ENCODE measurements at places on chromosomes 3 and 15. TPM values are rescaled to one million over a fixed set of nuclear protein-coding genes. Genes with fewer than 3 reads are reported as not detected.

DNA sequence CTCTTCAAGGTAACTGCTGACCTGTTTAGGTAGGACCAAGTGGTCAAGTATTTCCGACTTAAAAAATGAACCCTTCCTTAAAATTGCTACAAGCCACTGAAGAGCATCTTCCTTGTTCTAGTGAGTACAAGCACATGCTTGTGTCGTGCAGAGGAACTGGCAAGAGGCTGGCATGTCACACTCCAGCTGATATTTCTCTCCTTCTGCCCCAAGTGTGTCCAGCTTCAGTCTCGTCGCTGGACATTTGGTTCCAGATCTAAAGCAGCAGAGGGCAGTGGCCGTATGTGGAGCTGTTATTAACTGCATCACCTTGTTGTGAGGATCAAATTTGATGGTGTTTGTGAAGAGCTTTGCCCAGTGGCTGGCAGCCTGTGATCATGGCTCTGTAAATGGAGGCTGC is 10.0 kb downstream of the RBP2 start:
- no peak for DNase-seq

DNA sequence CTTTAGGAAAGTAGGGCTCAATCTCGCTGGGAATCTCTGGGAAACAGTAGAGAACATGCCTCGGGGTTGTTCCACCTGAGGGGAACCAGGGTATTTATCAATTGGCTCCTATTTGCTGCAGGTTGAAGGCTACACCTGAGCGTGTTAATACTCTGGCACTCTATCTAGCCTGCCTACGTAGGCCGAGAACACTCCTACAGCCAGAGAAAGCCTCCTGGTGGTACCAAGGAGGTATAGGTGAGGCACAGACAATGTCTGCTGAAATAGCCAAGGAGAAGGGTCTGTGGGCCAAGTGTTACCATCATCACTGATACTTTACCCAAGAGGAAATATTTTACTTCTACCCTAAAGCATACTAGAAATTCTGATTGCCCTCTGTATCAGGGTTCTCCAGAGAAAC is 341.0 kb upstream of the UBE2E2 start:
- no peak for DNase-seq

- DNase-seq, result no peak
These were observed 549.4 kb upstream of the MDFIC2 start for GRCh38 chr3:70861855-70862254.

GRCh38 chr3:144121661-144122060 is 150.0 kb downstream of the DIPK2A start:
- DNase-seq, result no peak

- DNase-seq, result no peak
These were observed 21.9 kb downstream of the AAGAB start for GRCh38 chr15:67232591-67232990.

DNA sequence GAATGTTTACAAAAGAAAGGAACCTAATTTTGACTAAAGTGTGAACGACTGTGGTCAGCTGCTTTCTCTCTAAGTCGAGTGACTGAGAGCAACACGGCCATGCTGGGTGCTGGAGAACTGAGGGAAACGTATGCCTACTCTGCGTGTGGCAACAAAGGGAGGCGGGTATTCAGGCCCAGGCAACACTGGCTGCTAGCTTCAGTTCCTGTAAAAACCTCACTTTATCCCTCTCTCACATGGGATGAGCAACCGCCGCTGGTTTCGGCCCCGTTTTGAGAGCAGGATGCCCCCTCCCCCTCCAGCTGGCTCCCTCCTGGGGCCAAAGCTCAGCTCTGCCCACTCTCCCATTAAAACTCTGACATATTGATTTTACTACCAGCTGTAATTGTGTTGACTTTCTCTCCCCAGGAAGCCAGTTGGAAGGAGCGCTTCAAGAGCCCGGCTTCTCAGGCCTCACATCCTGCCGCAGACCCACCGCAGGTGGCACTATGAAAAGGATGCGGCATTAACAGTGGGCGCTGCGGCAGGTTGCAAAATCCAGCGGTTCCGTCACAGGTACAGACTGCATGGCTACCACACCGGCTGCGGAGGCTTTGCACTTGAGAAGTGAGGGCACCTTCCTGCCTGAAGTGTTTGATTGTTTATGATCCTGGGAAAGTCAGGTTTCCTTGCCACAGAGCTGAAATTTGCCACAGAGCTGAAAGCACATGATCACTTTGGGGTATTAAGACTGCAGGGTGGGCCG is 12.7 kb downstream of the PLXND1 start:
- no peak for DNase-seq

- DNase-seq, result no peak
These were observed 13.9 kb downstream of the PLXND1 start for GRCh38 chr3:129592381-129593131.

DNA sequence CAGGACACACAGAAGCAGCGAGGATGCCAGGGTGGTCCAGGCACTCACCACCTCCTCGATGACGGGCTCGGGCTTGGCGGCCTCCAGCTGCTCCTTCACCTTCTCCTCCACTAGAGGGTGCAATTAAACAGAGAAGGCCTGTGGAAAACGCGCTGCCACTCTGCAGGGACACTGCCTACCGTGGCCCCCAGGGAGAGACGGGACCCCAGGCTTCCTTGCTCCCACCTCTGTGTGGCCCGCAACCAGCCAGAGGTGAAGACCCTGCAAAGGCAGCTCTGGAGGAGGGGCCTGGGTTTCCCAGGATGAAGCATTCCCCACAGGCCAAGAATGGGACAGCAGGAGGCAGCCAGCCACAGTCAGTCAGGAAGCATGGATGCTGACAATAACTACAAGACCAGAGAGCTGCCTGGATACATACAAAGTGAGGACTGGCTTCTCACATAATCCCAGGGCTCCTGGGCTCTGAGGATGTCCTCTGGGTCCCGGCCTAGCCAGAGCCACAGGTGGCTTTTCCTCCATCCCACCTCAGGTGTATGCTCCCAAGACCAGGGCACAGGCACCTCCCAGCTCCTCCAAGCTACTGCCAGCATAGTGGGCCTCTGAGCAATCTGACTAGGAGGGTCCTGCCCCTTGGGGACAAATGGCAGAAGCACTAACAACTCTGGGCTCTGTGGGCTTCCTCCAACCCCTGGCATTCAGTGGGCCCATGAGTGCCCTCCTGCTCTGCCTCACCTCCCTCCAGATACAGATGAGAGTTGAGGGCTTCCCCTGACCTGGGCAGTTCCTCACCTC is 46.2 kb downstream of the PTH1R start:
- DNase-seq, result no peak

GRCh38 chr3:175704366-175705055 is 845.4 kb downstream of the NAALADL2 start:
- DNase-seq, result no peak

GRCh38 chr15:52180196-52180835 is 10.9 kb downstream of the GNB5 start:
- DNase-seq, result no peak

DNA sequence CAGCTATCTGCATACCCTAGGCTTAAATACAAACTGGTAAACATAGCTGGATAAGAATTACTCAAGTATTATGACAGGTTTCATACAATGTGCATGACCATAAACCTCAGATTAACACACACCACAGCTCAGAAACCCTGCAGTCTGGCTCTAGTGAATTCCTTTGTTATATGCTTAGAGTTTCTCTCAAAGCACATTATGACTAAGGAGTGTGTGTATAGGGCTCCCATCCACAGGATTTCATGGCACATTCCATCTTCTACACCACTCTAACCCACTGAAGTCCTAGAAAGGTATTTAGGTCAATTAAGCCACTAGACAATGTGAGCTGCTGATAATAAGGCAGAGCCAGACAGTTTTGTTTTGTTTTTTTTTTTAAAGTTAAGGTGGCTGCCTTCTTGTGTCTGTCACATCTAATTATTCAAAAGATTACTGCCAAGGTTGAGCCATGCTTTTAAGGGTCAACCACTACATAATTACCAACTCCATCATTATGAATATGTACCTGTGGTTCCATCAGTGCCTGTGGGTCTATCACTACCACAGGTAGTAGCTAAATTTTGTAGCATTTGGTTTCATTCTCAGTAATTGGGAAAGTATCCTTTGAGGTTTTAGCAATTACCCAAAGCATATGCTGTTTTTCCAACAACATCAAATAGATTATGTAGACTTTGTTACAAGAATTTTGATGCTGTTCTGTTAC is 107.0 kb downstream of the ALCAM start:
- DNase-seq, result no peak

Gene C3orf62
- total RNA-seq, result 2.3 TPM

DNA sequence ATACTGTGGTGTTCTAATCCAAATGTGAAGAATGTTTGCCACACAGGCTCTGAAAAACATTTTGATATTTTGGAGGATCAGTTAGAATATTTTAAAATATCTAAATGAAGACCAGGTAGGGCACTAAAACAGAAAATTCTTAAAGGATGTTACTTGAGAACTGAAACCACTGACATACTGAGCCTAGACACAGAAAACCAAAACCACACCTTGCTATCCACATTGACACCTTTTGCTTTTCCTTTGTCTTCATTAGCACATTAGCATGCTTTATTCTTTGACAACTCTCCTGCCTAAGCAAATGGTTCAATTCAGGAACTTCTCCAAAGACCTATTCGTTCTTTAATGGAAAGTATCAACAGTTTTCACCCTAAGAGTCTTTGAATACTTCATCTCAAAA is 835.9 kb upstream of the GRM7 start:
- DNase-seq, result no peak

- DNase-seq, result no peak
These were observed 89.9 kb downstream of the IQSEC1 start for GRCh38 chr3:12983319-12983718.

- DNase-seq, result no peak
These were observed 44.0 kb upstream of the MAGI1 start for GRCh38 chr3:66082679-66083078.

DNA sequence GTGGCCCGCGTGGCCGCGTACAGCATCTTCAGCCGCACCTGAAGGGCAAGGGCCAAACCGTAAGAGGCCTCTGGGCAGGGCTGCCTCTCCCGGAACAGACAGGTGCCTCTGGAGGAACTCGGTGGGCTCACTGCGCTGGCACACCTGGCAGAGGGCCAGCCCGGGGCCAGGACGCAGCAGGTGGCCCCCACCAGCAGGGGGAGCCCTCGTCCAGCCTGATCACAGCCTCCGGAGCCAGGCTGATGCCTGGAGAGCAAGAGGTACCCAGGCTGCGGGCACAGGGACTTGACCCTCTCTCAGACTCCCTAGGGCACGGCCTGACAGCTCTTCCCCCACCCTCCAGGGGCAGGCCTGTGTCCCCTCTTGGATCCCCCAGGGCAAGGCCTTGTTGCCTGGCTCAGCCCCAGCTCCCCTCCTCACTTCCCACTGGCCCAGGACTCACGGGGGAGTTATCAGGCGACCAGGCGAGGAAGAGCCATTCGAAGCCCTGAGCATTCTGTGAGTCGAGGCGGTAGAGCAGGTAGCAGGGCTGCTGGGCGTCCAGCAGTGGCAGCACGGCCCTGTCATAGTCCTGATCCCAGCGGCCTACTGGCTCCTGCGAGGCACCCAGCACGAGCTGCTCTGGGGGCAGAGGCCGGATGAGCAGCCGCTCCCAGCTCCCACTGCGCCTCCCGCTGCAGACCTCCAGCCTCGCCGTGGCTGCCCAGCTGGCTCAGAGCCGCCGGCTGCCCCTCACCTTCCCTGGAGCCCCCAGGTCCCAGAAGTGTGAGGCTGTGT is 6.2 kb upstream of the TLR9 start:
- no peak for DNase-seq

Gene GOLGA6B
- not detected for total RNA-seq

GRCh38 chr15:66927201-66928077 is 138.0 kb upstream of the SMAD3 start:
- no peak for DNase-seq

GRCh38 chr3:24963762-24964625 is 464.1 kb upstream of the RARB start:
- peak; percentile 14 for DNase-seq

GRCh38 chr15:72047020-72047419 is 70.9 kb downstream of the MYO9A start:
- DNase-seq, result no peak

DNA sequence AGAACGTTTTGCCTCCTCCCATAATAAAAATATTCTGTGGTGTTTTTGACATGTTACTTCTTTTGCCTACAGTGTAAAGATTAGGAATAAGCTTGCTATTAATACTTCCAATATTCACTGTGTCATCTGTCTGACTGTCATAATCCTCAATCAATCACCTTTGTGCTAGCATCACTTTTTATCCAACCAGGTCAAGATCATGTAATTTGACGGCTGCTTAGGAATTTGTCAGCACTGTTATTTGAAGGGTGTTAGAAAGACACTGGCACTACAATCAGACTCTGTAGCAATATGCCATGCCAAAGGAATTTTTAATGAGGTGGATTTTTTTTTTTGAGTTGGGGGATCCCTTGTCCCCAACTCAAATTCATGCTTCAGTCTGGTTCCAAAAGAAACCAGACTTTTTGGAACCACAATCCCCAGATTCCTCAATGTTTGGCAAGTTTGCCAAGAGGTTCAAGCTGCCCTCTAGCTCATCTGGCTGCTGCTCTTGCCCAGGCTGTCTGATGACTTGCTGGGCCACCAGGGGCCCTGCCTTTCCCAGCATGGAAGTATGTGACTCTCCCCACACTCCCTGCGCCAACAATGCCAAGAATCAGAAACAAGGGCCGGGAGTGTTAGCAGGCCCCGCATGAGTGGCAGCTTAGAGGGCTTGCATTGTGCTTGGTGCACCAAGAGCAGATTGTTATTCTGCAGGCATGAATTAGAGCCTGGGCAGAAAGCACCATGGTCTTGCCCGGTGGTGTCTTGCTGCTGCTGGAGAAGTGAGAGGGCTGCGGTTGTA is 58.6 kb upstream of the TSC22D2 start:
- no peak for DNase-seq

DNA sequence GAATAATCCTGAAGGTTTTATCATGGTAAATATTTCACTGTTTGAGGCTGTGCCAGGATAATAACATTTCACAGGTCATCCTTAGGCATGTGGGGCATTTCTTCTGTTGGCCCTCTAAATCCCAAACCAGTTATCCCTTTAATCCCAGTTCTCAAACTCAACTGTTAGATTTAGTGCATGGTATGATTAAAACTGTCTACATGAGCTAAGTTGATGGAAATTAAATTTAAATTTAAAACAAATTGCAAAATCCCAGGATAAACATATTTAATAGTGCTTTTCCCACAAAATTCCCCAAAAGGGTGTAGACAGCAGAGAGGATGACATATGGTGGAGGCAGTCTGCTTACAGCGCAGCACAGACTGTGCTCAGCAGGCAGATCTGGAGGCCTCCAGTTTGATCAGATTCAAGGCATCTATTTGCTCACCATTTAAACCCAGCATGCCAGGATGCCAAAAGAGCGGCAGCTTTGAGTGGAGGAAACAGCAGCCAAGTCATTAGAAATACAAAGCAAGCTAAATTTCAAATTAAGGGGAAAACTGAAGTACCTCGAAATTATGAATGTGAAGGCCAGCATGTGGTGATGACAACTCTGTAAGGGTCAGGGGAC is 325.8 kb downstream of the KCNH8 start:
- DNase-seq, result no peak

Gene PRSS50
- total RNA-seq, result not detected

Gene TMEM207
- not detected for total RNA-seq

- no peak for DNase-seq
These were observed 155.7 kb downstream of the NUP210 start for GRCh38 chr3:13264468-13264795.

Gene MASP1
- 4.6 TPM for total RNA-seq

DNA sequence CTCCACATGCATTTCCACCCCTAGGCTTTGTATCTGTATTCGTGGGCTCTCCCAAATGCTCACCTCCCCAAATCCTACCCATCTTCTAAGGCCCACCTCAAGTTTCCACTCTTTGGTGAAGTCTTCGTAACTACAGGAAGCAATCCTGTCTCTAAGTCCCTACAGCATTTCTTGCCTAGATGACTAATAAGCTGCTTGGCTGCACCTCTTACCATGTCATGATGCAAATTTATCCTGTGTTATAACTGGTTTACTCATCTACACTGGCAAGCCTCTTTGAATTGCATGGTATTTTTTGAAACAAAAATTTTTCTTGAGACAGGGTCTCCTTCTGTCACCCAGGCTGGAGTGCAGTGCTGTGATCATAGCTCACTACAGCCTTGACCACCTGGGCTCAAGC is 73.3 kb downstream of the SETMAR start:
- no peak for DNase-seq
